Stimulated activated CD8-positive, alpha-beta memory T cell treated with anti-CD3 and anti-CD28 coated beads, Interleukin-2, amount 100 ng/mL, for 48 hours (primary cell): ENCODE measurements at places on chromosomes 11 and 22.

DNA sequence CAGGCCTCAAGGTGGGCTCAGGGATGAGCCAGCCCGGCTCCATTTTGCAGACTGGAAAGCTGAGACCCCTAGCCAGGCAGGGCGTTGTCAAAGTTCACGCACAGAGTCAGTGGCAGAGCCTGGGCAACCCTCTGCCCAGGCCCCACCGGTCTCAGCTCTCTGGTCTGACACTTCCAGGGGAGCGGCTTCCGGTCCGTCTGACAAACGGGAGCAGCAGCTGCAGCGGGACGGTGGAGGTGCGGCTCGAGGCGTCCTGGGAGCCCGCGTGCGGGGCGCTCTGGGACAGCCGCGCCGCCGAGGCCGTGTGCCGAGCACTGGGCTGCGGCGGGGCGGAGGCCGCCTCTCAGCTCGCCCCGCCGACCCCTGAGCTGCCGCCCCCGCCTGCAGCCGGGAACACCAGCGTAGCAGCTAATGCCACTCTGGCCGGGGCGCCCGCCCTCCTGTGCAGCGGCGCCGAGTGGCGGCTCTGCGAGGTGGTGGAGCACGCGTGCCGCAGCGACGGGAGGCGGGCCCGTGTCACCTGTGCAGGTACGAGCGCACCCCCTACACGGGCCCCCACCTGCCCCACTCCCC lies 36.0 kb downstream of the CD6 start:
- no peak for DNase-seq

GRCh38 chr11:17810746-17811145 lies 76.2 kb downstream of the KCNC1 start:
- no peak for DNase-seq

GRCh38 chr11:122797651-122798050 lies 40.6 kb upstream of the CRTAM start:
- no peak for DNase-seq

DNA sequence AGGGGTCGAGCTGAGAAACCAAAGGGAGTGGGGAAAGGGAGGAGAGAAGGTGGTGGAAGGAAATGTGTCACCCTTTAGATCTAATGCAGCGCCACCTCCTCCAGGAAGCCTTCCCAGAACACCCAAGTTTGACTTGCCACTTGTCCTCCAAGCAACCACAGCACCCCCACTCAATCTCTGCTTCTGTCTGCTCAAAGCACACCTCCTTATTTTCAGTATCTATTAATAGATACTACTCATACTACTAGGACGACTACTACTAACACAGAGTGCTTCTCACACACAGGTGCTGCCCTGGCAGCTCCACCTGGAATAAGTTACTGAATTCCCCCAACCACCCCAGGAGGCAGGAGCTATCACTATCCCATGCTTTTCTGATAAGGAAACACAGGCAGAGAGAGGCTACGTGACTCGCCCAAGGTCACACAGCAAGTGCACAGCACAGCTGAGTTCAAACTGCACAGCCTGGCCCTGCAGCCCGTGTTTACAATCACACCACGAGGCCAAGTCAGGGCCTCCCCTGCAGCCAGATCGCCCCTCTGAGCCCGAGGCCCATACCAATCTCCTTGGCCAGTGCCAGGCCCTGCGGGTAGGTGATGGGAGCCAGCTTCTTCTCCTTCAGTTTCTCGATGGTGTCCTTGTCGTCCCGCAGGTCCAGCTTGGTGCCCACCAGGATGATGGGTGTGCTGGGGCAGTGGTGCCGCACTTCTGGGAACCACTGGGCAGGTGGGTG lies 13.2 kb downstream of the RAC2 start:
- no peak for DNase-seq

GRCh38 chr22:42324990-42325710 lies 54.7 kb upstream of the TCF20 start:
- DNase-seq, result no peak

DNA sequence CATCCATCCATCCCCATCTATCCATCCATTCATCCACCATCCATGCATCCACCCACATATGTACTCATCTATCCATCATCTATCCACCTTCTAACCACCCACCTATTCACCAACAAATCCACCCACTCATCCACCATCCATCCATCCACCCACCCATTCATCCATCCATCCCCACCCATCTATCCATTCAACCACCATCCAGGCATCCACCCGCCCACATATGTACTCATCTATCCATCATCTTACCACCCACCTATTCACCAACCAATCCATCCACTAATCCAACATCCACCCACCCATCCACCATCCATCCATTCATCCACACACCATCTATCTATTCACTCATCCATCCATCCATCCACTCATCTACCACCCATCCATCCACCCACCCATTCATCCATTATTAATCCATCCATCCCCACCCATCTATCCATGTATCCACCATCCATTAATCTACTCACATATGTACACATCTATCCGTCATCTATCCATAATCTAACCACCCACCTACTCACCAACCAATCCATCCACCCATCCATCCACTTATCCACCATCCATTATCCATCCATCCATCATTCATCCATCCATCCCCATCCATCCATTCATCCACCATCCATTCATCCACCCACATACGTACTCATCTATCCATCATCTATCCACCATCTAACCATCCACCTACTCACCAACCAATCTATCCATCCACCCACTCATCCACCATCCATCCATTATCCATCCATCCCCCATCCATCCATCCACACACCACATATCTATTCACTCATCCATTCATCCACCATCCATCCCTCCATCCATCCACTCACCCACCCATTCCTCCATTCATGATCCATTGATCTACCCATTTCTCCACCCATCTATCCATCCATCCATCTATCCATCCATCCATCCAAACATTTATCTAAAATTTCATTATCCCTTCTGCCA lies 940.0 kb downstream of the BRD1 start:
- no peak for DNase-seq

- no peak for DNase-seq
Observed at GRCh38 chr11:8779107-8779506, 96.5 kb downstream of the RPL27A start.

- no peak for DNase-seq
Observed at GRCh38 chr11:64865286-64866172, 12.9 kb downstream of the EHD1 start.

GRCh38 chr11:92396133-92396532 lies 171.5 kb downstream of the FAT3 start:
- no peak for DNase-seq

GRCh38 chr11:70173018-70173417 lies 30.1 kb upstream of the FADD start:
- DNase-seq, result no peak

DNA sequence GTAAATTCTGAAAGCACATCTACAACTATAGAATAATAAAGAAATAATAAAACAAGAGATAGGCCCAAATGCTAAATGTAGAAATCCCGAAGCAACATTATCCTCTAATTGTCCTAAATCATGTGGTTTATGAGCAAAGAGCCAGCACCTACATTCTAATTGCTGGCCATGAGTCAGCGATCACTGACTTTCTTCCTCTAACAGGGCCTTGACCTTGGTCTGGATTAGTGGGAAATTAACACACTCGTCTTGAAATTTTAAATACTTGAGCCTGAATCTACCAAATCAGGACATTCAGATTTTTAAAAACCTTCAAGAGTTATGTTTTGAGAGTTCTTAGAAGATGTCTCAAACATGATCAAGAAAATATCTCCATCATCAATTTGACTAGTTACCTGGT lies 727.6 kb downstream of the METTL15 start:
- DNase-seq, result no peak
